ENCODE measurements at places on chromosomes 12 and 14.
A peak's percentile ranks its signal among the peaks of the same experiment; 100 is the strongest.

- DNase-seq, result no peak
Measured at GRCh38 chr14:84228702-84229101, 1301.2 kb upstream of the FLRT2 start.

DNA sequence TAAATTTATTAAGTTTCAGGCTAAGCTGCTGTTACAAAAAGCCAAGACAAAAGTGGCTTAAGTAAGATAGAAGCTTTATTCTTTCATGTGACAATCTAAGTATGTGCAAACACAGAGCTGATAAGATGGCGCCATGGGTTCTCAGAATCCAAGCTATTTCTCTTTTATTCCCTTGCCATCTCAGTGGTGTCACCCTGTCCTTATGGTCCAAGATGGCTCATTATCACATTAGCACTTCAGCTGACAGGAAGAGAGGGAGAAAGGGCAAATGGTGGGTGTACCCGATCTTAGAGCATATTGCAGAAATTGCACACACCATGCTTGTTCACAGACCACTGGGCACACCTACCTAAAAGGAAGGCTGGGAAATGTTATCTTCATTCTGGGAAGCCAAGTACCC is 211.7 kb downstream of the TMTC2 start:
- no peak for DNase-seq

GRCh38 chr12:117026343-117026742 is 72.9 kb downstream of the TESC start:
- DNase-seq, result no peak

- DNase-seq, result peak; percentile 88
Measured at GRCh38 chr12:31117203-31118011, 43.7 kb downstream of the DDX11 start.

GRCh38 chr14:22194664-22195063 is 394.4 kb downstream of the DAD1 start:
- no peak for DNase-seq

DNA sequence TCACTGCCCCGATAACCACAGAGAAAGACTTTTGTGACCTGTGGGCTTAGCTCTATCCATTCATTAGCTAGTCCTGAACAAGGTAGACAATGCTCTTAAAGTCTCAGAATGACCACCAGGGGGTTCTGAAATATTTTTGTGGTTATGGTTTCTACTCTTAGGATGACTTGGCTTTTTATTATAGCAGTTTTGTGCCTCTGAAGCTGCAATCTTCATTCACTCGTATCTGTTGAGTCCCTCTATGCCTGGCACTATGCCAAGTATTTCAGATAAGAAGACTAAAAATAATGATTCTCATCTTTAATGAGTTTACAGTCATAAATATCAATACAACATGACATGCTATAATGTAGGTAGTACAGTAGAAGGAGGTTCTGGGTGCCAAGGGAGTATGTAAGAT is 130.8 kb upstream of the TRHDE start:
- DNase-seq, result peak; percentile 48

DNA sequence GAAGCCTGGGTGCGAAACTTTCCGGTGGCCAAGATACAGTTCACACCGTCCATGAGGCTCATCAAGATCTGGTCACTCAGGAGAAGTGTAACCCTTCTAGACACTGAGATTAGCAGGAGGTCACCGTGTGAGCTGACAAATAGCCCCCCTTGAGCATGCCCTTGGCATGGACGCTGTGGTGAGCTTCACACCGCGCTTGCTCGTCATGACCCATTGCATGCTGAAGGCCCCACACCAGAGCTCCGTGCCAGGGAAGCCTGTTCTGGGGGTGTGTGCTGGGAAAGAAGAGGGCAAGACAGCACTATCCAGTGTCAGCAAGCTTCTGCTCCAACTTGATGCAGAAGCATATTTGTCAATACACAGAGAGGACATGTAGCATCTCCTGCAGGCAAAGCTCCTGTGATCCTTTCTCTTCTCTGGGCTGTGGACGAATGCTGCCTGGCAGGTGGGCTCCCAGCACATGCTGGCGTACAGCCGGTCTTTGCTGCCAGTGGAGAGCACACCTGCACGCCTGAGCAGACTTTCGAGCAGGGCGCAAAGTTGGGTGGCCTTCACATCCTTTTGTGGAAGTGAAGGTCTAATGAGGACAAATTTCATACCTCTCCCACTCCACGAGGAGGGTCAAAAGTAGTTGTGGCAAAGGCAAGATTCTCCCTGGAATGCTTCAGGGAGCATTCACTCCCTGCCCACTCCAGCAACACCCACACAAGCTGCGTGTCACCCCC is 126.9 kb upstream of the FKBP4 start:
- no peak for DNase-seq

- DNase-seq, result no peak
Measured at GRCh38 chr12:4603421-4603820, 41.4 kb downstream of the DYRK4 start.

GRCh38 chr14:41783403-41783802 is 176.7 kb downstream of the LRFN5 start:
- no peak for DNase-seq

DNA sequence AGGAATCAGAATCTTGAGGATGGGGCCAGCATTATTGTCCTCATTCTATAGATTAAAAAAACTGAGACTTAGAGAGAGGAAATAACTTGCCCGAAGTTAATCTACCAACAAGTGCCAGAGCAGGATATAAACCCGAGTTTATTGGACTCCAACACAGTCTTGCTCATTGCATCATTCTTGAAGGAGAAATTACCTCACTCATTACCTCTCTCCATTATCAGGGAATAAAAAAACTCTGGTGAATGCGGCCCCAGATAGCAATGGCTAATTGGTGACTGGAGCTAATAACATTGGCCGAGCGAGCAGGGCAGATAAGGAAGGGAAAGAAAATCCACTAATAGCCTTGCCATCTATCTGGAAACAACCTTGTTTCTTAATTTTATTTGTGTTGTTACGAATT is 24.7 kb upstream of the TMED10 start:
- no peak for DNase-seq

DNA sequence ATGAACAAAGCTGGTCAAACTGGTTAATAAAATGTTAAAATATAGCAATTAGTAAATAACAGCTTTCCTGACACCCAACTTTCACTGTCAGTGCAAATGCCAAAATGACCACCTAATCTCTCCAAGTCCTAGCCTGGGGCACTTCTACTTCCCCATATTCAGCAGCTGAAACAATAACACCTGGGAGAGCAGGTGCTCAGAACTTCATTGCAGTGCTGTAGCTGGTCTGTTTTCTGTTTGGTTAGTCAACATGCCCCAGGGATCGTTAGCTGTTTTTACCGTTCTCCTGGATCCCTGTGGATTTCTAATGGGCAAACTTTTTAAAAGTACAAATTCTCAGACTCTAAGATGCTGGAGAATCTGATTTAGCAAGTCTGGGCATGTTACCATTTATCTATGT is 759.7 kb downstream of the GALC start:
- DNase-seq, result no peak

DNA sequence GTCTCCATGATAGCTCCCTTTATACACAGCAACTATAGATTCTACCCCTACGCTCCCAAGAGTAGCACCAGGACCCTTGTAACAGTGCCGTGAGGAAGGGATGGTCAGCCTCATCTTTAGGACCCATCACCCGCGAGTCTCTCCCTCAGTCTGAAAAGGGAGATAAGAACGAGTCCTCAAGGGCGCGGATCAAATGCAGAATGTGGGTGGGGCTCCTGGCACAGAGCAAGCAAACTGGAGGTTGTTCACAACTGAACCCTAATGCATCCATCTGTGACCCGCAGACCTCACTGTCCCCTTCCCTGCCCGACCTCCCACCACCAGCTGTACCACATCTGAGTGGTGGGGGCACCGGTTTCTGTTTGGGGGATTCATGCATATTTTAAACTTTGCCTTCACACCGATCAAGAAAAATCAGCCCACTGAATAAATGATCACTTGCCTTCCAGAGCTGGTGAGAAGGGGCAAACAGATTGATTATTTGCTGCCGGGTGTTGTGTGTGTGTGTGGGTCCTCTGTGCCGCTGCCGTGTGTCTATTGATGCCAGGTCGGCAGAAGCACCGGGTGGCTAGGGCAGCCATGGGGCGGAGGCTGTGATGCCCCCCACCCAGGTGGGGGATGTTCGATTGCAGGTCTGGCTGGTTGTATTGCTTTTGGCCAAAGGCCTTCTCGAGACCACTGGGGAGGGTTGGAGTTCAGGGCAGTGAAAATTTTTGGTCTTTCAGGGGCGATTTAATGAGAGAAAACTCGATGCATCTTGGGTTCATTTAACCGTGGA is 35.7 kb upstream of the BEGAIN start:
- no peak for DNase-seq

- no peak for DNase-seq
Measured at GRCh38 chr14:99513946-99514551, 32.8 kb downstream of the CCNK start.

GRCh38 chr12:1309613-1310012 is 284.8 kb downstream of the FBXL14 start:
- no peak for DNase-seq

DNA sequence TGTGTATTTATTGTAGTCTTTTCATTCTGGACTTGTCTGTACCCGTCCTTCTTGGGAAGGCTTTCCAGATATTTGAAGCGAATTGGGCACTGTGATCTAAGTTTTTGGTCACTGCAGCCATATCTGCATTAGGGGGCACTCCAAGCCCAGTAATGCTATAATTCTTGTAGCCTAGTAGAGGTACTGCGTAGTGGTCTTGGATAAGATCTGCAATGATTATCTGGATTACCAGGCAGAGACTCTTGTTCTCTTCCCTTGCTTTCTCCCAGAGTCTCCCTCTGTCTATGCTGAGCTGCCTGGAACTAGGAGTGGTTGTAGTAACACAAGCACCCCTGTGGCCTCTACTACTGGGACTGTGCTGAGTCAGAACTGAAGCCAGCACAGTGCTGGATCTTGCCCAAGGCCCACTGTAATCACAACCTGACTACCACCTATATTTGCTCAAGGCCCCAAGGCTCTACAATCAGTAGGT is 30.0 kb downstream of the SLC38A2 start:
- DNase-seq, result peak; percentile 80

DNA sequence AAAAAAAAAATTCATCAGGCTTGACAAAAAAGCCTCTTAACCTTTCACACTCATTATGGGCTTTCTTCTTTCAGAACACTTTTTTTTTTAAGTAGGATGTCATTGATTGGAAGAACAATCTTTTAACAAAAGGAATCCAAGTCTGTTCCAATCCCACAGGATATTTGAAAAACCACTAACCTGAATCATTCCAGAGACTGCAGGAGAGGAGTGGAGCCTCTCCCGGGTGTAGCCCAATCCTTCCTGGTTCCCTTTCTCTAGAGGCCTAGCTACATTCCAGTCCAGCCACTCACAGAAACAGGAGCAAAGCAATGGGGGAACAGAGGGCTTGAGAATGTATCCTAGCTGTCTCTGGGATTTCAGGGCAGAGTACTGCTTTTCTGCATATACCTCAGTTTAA is 4.3 kb downstream of the MFAP5 start:
- no peak for DNase-seq

DNA sequence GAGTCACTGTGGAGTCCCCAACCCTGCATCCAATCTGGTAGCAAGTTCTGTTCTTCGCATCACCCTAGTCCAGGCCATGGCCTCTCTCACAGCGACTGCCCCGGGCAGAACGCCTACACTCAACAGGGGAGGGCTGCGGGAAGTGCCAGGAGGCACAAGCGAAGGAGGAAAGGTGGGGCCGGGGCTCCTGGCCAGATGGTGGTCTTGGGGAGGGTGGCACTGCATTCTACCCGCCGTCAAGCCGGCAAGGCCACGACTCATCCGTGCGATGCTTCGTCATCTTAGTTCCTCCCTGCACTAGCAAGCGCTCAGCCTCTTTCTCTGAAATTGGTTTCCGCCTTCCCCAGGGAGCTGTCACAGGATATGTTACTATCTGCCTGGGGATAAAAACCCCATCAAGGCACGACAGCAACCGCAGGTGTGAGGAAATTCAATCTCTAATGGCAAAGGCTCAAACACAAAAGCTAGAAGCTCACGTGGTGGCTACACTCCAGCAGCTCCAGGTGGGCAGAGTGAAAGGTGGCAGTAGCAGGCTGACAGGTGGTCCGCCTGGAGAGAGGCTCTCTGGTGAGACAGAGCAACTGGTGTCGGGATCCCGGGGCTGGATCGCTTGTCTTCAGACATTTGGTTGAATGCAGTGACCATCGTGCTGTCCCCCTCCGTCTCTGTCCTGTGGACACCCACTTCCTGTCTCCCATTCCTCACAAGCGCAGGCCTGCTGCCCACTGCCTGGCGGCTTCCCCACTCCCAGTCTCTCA is 34.1 kb downstream of the ACADS start:
- no peak for DNase-seq

DNA sequence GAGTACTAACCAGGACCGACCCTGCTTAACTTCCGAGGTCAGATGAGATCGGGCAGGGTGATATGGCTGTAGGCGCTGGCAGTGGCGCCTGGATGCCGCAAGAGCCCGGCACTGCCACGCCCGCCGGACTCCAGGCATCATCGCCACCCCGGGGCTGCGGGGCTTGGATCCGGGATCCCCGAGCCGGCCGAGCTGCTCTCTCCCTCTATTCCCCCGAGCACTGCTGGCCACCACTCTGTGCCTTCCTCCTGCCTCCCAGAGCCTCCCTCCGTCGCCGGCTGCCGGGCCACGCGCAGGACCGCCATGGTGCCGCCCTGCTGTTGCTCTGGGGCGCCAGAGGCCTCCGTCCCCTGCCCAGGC is 153.2 kb upstream of the ALG10B start:
- no peak for DNase-seq

DNA sequence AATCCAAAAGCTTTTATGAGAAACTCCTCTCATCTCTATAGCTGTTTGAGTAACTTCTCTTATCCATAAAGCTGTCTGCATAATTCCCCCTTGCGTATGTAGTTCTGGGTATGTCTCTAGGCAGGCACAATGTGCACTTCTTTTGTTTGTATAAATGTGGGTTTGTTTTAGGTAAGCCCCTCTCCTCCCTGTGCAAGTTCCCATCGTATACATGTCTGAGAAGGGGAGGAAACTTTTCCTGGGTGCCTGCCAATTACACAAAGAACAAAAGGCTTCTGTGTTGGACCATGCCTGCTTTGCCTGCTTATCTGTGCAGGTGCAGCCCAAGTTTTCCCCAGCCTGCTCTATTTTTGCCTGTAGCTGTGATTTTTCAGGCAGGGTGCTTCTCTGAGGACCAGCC is 96.7 kb downstream of the CCER1 start:
- DNase-seq, result no peak

GRCh38 chr14:104001003-104001402 is 58.7 kb upstream of the RD3L start:
- DNase-seq, result peak; percentile 30

DNA sequence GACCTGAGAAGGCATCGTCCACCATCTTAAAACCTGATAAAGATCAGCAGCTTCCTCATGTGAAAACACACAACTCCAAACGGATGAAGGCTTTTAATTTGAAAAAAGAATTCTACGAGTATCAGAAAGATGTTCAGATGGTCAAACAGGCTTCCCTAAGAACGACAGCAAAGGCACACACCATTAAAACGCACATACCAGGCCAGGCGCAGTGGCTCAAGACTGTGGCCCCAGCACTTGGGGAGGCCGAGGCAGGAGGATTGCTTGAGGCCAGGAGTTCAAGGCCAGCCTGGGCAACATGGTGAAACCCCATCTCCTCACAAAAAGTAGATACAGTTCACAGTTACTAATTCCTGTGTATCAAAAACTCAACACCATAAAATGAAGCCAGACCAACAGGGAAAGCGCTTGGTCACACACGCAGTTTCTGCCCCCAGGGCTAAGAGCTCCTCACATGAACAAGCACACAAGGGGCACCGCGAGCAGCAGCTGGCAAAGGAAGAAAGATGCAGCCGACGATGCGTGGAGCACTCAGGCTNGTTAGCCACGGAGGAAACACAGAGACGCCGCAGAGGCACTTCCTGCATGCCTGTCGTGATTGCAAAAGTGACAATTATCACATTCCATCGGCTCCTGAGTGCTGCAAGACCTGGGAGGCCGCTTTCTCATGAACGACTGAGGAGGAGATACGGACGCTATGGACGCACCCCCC is 78.0 kb downstream of the NOC4L start:
- DNase-seq, result no peak

GRCh38 chr14:72075649-72076334 is 143.6 kb downstream of the RGS6 start:
- DNase-seq, result no peak
